Fibroblast of the conjunctiva (primary cell): ENCODE measurements at places on chromosomes 7 and 10.
A peak's percentile ranks its signal among the peaks of the same experiment; 100 is the strongest.

- DNase-seq = no peak
These were observed 370.6 kb downstream of the PARD3 start for GRCh38 chr10:34444223-34445183.

- DNase-seq = no peak
These were observed 39.6 kb upstream of the ELMO1 start for GRCh38 chr7:37488163-37488764.

DNA sequence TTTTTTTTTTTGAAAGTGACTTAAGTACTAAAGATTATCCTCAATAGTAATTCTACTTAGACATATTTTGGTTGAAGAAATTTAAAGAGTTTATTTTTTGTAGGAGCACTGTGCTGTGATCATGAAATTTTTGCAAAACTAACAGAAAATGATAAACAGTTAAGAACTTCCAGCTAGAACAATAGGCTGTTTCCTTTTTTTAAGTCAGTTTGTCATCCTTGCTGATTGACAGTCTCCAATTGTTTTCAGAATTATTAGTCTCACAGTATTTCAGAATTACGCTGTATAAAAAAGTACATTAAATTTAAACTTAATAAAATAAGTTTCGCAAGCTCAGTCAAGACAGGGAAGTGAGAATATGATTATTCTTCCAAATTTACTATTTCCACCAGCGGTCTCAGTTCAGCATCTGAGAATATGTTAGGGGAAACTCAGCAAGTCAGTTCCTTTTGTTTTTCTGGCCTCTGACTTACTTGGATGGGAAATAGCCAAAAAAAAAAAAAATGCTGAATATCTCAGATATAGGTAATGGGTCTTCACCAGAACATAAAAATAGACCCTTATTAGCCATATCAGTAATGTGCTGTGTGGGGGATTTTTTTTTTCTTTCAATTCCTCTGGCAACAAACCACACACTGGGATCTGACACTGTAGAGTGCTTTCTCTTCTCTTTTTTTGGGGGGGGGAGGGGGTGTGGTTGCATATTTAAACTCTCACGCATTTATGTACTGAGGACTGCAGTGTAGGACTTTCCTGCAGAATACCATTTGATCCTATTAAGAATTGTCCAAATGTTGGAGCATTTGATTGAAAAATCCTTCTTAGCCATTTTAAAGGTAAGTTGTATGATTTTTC is at the start of gene CD36:
Gene CD36 (plus strand): TSS at position 732 of the 855 bp plus-strand sequence. CDS start 8,099 bp downstream, outside the sequence.
- no peak for DNase-seq

- DNase-seq = peak; percentile 36
These were observed 36.2 kb upstream of the HECW1 start for GRCh38 chr7:43076189-43076605.

DNA sequence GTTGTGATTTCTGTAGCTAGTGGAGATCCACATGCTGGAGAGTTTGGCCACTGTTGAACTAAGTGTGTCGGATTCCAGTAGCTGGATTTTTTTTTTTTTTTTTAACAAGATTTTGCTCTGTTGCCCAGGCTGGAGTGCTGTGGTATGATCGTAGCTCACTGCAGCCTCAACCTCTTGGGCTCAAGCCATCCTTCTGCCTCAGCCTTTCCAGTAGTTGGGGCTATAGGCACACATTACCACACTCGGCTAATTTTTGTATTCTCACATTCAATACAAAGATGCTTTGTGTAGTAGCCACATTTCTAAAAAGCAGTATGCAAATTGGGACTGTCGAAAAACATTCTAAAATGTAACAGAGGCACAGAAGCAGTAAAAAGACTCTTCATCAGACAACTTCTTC is 63.5 kb downstream of the RABGEF1 start:
- DNase-seq = no peak

DNA sequence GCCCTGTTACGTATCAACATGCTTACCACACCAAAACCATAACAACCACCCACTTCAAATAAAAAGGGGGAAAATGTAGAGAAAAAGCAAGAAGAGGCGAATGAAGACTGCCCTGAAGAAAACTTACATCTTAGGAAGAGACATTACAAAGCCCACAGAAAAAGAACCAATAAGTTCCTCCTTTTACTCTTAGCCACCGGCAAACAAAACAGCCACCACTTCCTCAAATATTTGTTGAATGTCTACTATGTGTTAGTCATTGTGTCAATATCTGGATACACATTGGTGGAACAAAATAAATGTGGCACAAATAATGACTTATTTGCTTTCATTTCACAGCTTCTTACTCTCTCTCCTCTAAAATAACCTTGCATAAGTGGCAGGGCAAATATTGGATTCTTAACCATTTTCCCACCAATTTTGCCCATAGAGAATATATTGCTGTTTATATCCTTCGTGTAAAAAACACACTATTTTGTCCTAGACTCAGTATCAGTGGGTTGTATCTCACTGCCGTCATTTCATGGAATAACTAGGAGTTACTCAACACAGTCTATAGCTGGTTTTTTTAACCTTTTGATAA is 106.8 kb downstream of the ANK3 start:
- DNase-seq = no peak

DNA sequence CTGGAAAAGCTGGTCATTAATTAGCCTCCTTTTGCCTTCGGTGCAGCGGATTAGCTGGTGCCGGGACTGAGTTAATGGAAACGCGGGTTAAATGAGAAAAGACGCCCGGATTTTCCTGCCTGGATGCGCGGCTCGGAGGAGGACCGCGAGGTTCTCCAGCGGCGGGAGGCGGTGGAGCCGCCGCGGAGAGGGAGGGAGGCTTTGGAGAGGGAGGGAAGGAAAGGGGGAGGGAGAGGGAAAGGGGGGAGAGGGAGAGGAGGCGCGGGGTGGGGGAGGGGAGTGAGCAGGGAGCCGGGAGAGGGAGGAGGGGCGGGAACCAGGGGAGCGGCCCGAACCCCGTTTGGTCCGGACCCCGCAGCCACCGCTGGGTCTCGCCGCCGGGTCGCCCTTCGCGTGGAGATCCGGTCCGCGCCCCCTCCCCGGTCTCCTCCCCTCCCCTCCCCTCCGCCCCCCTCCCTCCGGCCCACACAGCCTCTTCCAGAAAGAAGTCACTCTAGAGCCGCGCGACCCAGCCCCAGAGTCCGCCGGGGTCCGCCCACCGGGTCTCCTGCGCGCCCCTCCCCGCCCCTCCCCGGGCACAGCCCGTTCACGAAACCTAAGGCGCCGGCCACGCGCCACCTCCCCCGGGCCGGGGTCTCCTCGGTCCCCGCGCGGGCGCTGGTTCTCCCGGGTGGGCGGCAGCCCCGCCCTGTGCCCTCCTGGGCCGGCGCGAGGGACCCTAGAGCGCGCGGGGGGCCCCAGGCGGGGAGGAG is 347.5 kb downstream of the DNAJB6 start:
- no peak for DNase-seq

DNA sequence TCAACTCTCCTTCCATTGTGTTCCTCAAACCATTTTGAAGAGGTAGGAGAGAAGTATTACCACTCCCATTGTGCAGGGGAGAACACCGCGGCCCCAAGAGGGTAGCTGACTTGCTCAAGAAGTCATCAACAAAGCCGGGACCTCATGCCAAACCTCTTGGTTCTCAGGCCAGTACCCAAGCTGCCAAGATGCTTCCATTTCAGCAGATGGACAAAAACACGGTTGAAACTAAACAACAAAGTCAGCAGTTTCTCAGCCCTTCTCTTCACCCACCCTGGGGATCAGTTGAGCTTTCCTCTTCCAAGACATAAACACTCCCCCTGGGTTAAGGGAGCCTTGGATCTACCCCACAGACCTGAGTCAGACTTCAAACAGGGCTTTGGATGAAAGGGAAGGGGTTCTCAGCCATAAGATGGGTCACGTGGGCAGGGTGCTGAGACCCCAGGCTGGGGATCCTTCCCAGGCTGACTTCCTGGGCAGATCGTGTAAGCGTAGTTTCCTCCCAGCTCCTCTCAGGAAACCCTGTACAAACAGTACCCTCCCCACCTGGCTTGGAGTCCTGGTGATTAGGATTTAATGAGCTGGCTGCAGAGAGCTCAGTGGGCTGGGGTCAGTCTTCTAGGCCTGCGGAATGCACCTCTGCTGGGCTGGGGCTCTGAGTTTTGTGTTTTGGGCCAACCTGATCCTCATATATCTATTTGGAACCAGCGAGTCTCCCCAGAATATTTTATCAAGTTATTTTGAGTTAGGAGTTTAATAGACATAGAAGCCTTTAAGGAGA is 27.3 kb downstream of the EMX2 start:
- DNase-seq = no peak

DNA sequence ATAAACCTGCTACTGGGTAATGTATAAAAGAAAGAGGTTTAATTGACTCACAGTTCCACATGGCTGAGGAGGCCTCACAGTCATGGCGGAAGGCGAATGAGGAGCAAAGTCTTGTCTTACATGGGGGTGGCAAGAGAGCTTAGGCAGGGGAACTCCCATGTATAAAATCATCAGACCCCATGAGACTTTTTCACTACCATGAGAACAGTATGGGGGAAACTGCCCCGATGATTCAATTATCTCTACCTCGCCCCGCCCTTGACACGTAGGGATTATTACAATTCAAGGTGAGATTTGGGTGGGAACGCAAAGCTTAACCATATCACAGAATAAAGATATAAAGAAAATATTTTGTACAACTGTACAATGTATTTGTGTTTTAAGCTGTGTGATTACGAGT is 39.4 kb upstream of the PLCE1 start:
- no peak for DNase-seq

DNA sequence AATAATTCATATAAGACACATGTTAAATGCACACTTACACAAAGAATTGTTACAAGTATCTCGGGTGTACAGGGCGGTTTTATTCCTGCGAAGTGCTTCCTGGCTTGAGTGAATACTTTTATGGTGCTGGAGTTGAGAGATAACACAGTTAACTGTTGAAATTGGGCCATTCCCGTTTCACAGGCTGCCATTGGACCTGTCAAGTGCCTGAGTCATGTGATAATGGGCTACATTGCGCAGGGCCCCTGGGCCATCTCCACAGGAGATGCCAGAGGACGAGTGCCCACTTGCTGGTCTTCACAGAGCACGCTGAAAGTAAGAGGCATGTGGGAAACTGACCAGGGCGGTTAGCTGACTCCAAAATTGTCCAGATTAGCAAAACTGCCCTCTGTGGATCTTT is 4.8 kb downstream of the FBH1 start:
- no peak for DNase-seq
